GM03348 (cell line): ENCODE measurements at places on chromosomes 13 and 19.

DNA sequence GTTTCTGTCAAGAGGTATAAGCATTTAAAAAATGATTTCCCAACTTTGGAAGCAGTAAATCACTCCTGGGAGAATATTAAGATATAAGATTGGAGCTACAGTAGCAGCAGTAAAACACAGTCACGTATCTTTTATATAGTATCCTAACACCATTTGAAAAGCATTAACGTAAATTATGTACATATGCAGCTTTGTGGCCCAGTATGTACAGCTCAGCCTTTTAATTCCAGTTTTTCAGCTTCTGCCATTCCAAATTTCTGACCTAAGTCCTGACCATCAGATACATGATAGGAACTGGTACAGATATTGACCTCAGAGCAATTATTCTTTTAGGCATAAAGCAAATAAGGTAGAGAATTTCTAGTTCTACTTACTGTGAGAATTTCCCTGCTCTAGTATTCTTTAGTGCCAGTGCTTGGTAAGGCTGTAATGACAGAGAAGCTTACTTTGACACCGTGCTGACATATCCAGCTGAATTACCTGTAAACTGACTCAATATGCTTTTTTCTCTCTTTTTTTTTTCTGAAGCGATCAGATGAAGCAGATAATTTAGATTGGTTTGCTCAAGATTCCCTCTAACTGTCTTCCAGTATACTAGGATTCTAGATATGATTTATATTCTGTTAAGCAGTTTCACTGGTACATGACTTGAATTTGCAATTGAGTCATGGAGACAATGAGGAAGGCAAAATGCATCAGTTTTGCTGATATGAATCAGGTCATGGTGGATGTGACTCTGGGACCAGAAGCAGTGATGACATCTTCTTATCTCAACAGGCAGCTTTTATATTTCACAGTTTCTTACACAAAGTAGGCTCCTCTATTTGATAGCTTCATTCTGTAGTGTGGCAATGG lies 703.6 kb downstream of the SLITRK6 start:
- no peak for DNase-seq

- no peak for DNase-seq
Measured at GRCh38 chr13:35055705-35056104, 113.6 kb downstream of the NBEA start.

- no peak for DNase-seq
Measured at GRCh38 chr13:106140476-106140875, 395.0 kb downstream of the EFNB2 start.

- DNase-seq, result no peak
Measured at GRCh38 chr19:58560921-58561320, 2.5 kb upstream of the UBE2M start.

DNA sequence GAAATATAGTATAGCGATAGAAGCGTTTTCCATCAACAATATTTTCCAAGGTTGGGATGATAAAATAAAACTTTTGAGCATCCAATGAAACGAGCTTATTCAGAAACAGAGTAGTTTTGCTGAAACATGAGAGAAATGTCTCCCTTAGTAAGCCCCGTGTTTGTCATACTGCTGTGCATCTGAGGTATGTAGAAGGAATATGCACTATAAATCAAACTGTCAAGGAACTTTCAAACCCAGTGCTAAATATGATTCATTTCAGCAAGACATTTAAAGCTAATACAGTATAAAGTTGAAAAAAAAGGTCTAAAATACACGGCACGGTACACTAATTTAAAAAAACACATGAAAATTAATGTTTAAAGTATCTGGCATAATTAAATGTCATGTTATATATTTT lies 546.2 kb downstream of the SLITRK5 start:
- no peak for DNase-seq

- no peak for DNase-seq
Measured at GRCh38 chr13:73096638-73097037, 37.8 kb downstream of the KLF5 start.

DNA sequence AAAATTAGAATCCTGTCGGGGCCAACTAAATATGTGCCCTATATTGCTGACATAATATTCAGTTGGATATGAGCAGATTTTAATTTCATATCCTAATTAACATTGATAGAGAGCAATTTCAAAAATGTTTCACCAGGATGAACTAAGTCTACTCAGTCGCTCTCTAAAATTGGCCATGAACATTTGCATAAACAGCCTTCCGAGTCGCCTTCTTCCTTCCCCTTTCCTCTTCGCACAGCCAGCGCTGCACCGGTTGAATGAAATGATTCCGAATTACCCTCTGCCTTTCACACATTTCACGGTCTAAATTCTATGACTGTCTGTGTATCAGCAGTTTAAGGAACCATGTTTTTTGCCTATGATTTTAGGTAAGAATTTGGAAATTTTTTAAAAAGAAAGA lies 413.7 kb downstream of the LIG4 start:
- DNase-seq, result no peak

GRCh38 chr13:19591864-19592263 lies 30.5 kb upstream of the TPTE2 start:
- DNase-seq, result no peak

GRCh38 chr13:27920677-27921420 lies 1.0 kb downstream of the PDX1 start:
- peak; percentile 41 for DNase-seq

DNA sequence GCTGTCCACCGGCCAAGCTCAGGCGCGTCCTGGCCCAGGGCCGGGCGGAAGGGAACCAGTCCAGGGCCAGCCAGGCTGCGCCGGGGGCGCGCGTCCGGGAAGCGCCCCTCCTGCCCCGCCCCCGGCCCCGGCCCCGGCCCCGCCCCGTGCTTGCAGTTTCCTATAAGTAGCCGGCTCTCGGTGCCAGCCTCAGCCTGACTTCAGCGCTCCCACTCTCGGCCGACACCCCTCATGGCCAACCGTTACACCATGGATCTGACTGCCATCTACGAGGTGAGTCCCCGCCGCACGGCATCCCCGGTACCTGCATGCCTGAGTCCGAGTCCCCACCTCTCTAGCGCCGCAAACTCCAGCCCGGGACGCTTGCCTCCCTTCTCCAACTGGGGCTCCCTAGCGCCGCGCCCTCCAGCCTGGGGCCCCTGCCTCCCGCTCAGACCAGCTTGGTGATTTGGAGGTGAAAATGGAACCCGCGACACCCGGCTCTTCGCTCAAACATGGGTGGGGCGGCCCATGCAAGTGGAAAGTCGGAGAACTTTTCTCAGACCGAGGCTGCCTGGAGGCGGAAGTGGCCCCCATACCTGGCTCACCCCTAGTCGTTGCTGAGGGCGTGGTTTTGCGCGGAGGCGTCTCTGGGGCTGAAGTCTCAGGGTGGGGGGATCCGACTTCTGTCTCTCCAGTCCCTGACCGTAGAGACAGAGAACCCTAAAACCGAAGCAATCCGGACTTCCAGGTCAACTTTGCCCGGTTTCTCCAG lies at the start of gene ZFP36:
Gene ZFP36, plus strand, starts transcription at position 192 of the 754 bp plus-strand sequence. Its CDS starts 58 bp downstream, at position 250.
- peak; percentile 93 for DNase-seq

GRCh38 chr13:111393221-111393790 lies 72.9 kb downstream of the TEX29 start:
- DNase-seq, result no peak

GRCh38 chr13:24854311-24854710 lies 90.3 kb downstream of the RNF17 start:
- DNase-seq, result no peak

- no peak for DNase-seq
Measured at GRCh38 chr19:15891434-15891833, 6.4 kb downstream of the CYP4F2 start.

GRCh38 chr13:22161871-22162270 lies 491.0 kb downstream of the FGF9 start:
- DNase-seq, result no peak

GRCh38 chr13:110506859-110507566 lies 54.5 kb downstream of the RAB20 start:
- DNase-seq, result no peak

DNA sequence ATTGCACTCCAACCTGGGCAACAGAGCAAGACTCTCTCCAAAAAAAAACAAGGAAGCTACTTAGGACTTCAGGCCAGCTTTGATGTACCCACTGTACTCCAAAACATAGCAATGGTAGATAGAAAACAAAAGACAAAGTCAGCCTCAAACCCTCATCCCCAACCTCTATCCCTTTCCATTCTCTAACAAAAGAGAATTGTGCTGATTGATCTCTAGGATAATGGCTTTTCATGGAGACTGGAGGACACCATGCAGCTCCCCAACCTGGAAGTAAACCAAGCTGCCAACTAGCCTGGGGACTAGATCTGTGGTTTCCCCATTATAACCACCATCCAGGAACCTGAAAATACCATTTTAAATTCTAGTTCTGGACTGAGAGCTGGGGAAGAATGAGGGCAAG lies 4.3 kb upstream of the ZDHHC20 start:
- DNase-seq, result no peak

DNA sequence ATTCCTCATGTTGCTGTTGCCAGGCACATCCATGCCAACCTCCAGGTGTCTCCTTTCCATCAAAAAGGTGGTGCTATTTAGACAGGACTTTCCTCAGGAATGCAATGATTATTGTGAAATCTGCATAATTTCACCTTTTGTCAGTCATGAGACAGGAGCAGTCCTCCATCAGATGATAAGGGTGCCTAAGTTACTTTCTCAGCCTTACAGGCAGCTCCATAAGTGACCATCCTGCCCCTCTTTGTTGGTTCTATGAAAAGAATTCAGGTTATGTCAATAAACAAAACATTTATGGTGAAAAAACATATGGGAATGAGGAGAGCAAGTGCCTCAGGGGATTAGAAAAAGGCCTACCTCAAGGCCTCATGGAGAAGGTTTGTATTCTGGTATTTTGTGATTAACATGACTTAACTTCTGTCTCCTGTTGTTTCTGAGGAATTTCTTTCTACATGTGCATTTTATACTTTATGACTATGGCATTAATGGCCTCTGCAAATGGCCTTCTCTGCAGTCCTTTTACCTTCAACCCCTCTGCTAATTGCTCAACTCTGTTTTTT lies 110.3 kb upstream of the DIAPH3 start:
- DNase-seq, result no peak

DNA sequence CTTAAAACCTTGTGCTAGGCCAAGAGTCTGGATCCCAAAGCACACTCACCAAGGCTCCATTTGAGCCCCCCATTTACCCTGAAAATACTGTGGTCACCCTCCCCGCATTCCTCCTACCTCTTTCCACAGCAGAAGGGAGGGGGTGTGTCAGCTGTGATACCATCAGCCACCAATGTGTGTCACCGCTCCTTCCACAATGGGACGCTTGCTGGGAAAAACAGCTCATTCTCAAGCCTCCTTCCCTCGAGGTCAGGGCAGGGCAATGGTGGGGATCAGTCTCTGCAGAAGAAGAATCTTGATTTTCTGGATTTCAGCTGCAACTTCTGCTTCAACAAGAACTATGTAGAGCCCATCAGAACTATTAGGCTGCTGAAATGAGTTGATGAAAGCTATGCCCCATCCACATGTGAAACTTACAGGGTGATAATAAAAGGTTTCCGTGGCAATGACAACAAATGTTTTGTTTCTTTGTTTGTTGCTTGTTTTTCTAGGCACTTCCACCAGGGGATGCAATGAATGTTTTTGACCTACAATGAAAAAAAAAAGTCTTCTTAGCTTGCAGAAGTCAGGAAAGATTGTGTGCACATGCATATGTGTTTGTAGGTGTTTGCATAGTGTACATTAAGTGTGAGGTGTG lies 26.4 kb upstream of the ZNF507 start:
- DNase-seq, result peak; percentile 21

GRCh38 chr19:10979951-10980381 lies 19.1 kb downstream of the SMARCA4 start:
- no peak for DNase-seq

GRCh38 chr19:33674626-33675367 lies 53.0 kb downstream of the CHST8 start:
- no peak for DNase-seq

- DNase-seq, result peak; percentile 91
Measured at GRCh38 chr19:43901395-43902390, 33.4 kb downstream of the ZNF45 start.

- no peak for DNase-seq
Measured at GRCh38 chr19:4776436-4777211, 14.9 kb upstream of the FEM1A start.

GRCh38 chr13:110676595-110677587 lies 29.0 kb downstream of the CARS2 start:
- no peak for DNase-seq

DNA sequence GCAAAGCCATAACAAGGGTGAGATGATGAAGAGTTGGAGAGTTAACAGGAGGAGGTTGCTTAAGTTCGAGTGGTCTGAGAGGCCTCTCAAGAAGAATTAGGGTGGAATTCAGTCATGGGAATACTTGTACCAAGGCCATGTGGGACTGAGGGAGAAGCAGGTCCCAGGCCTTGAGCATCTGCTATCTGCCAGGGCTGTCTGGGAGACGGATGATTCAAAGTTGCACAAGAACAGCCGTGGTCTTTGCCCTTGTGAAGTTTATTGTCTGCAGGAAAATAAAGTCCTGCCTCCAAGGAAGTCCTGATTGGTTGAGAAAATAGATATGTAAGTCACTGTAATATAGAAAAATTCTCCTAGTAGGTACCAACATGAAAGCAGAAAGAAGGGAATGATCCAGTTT lies 178.8 kb upstream of the RFC3 start:
- DNase-seq, result peak; percentile 81

DNA sequence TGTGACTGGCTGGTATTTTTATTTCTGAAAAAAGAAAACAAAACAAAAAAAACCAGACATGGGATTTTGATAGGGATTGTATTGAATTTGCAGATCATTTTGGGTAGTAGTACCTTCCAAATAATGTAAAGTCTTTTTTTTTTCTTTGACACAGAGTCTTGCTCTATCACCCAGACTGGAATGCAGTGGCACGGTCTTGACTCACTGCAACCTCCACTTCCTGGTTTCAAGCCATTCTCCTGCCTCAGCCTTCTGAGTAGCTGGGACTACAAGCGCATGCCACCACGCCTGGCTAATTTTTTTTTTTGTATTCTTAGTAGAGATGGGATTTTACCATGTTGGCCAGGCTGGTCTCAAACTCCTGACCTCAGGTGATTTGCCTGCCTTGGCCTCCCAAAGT lies 4.2 kb downstream of the ZNF101 start:
- no peak for DNase-seq

DNA sequence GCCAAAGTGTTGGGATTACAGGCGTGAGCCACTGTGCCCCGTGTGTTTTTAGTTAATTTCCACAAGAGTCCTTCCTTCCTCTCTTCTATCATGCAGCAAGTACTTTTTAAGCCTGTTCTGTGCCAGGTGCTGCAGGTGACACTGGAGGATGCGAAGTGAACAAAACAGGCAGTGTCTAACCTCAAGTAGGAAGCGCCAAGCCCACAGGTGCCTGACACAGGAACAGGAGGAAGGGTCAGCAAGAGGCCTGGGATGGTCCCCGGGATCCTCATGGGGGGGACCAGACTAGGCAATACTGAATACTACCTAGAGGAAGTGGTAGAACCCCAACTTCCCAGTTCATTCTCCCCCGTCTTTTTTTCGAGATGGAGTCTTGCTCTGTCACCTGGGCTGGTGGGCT lies 1.8 kb upstream of the CALR start:
- no peak for DNase-seq

DNA sequence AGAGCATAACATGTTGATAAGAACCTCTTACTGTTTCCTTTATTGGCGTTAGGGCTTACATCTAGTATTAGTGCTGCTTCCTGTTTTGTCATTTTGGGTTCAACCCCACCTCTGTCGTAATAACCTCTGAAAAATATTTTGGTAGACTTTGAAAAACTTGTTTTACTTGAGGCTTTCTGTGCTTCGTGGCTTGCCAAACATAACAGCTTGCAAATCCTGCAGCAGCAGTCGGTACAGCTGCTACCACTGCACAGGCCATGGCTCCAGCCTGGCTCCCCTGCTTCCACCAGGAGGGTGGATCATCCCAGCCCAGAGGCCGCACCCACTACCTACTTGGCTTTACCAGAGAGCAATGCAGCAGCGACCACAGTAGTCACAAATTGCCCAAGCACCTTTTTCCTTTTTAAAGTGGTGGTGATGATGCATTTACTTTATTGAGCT lies 11.8 kb upstream of the CEACAM4 start:
- DNase-seq, result no peak
